ENCODE measurements at places on chromosomes 13 and 19. TPM values are rescaled to one million over a fixed set of nuclear protein-coding genes. Genes with fewer than 3 reads are reported as not detected.

ZNF610 gene
- 5.3 TPM for polyA plus RNA-seq

TEKTIP1 gene
- polyA plus RNA-seq, result 4.9 TPM

GRCh38 chr13:67932991-67933390, 702.9 kb upstream of the PCDH9 start:
- DNase-seq, result no peak

- DNase-seq, result no peak
These were observed 8.0 kb downstream of the TFDP1 start for GRCh38 chr13:113592571-113592970.

- DNase-seq, result no peak
These were observed 19.6 kb downstream of the USP12 start for GRCh38 chr13:27151798-27152599.

KLHL1 gene
- 0.05 TPM for polyA plus RNA-seq

MYBPC2 gene
- 1.8 TPM for polyA plus RNA-seq

DNA sequence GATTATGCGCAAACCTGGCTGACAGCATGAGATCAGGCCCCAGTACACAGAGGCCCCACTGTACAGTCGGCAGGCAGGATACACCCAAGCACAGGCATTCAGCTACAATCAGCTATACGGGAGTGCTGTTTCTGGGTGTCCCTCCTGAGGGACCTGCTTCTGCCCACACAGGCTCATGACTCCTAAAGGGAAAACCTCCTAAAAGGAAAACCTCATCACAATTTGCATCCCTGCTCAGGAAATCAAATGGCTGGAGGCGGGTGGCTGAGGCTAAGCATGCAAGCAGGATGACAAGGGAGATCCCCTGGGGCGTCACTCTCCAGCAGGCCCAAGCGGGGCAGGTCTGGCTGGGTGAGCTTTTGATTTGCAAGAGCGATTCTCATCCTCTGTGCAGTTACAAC, 99.8 kb downstream of the CRYL1 start:
- no peak for DNase-seq

THSD8 gene
- polyA plus RNA-seq, result 4.1 TPM

DNA sequence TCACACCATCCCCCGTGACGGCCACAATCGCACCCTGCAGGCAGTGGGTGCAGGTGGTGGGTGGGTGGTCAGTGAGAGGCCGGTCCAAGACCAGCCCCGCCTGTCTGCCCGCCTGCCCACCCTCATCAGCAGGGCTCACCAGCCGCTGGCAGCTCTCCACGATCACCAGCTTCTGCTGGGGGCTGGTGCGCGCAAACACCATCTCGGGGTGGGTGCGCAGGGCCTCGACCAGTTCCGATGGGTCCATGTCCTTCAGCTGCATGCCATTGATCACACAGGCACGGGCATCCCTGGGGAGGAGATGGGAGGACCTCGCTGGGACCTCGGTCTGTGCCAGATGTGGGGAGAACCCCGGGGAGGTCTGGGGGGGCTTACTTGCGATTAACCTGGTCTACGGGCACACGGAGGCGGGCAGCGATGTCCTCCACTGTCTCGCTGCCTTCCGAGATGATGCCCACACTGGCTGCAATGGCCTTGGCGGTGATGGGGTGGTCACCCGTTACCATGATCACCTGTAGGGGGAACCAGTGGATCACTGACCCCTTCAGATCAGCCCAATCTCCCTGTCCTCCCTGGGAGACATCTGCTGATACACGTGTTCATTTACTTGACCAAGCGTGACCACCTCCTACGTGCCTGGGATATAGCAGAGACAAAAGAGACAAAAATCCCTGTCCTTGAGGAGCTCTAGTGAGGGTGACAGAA, 8.0 kb downstream of the ATP4A start:
- no peak for DNase-seq

DNA sequence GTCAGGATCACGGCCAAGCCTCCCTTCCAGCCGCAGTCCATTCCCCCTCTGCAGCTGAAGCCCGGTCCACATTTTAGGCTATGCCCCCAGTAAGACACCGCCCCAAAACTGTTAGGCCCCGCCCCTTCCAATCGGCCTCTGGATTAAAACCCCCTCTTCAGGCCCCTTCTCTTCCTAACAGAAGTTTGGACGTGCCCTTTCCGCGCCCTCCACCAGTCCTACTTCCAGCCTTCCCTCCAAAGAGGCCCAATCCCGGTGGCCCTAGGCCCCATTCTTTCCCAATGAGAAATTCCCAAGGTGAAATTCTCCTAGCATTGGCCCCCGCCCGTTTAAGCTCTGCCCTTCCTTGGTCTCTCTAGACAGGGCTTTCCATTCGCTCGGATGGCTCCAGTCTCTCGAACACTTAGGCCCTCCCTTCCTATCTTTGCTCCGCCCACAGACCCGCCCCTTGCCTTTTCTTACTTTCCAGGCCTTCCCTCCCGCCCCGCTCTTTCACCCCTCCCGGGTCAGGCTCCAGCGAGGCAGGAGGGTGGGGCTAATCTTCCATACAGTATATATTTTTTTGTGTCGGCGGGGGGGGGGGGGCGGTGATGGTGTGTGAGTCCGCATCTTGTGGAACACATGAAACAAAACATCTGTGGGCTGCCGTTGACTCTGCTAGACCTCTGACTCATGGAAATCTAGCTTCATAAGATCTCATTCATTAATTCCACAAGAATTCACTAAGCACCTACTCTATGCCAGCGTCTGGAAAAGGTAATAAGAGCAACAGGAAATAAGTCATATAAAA, 13.6 kb downstream of the LTBP4 start:
- no peak for DNase-seq

GRCh38 chr13:97979051-97979450, 25.6 kb downstream of the IPO5 start:
- no peak for DNase-seq

DNA sequence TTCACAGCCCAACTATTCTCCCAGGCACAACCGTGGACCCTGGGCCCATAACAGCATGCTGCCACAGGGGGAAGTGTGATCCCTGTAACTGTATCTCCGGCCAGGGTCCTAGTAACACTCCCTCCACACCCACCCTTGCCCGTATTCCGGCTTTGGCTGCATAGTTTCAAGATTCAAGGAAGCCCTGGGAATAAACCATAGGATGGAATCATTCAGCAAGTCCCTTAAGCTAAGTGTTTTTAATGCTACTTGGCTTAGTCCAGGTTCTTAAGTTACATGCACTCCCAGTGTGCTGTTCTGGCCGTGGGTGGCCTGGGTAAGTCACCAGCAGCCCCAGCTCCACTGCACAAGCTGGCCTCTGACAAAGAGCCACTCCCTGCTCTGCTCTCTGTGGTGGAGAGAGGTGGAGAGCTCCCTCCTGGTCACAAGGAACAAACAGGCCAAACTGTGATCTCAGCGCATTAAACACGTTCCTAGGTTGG, 532.4 kb upstream of the SGCG start:
- no peak for DNase-seq

SLAIN1 gene
- 16.3 TPM for polyA plus RNA-seq

- no peak for DNase-seq
These were observed 117.7 kb upstream of the ABCC4 start for GRCh38 chr13:95418946-95419345.

- peak; percentile 83 for DNase-seq
These were observed 607 bp upstream of the ZNF566 start for GRCh38 chr19:36489920-36490415.

DNA sequence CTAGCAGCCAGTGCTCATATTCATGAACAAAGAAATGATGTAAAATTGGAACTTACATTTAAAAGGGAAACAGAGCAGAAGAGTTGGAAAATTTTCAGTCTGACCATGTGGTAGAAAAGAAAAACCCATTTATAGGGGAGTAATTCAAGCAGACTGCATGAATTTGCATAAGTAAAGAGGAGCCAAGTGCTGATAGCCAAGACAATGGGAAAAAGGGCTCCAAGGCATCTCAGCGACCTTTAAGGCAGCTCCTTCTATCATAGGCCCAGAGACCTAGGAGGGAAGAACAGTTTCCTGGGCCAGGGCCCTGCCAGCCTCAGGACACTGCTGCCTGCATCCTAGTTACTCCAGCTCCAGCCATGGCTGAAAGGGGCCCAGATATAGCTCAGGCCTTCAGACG, 7.5 kb downstream of the DNAJC3 start:
- no peak for DNase-seq

SMIM24 gene
- 74.7 TPM for polyA plus RNA-seq

DNA sequence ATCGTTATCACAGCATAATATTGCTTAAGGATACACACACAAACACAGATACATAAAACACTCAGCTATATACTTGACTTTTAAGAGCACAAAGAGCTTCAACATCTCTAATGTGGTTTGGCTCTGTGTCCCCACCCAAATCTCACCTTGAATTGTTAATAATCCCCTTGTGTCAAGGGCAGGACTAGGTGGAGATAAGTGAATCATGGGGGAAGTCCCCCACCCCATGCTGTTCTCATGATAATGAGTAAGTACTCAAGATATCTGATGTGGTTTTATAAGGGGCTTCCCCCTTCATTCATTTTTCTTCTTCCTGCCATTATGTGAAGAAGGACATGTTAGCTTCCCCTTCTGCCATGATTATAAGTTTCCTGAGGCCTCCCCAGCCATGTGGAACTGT, 481.4 kb downstream of the PCDH9 start:
- no peak for DNase-seq

PIK3R2 gene
- 15.1 TPM for polyA plus RNA-seq

- no peak for DNase-seq
These were observed 441.6 kb downstream of the TDRD3 start for GRCh38 chr13:60838581-60838980.

- no peak for DNase-seq
These were observed 3.0 kb downstream of the TOMM40 start for GRCh38 chr19:44894052-44894400.

ATP8B3 gene
- 3.6 TPM for polyA plus RNA-seq

GRCh38 chr19:53942001-53942786, 20.5 kb upstream of the CACNG8 start:
- DNase-seq, result no peak

- DNase-seq, result no peak
These were observed 730 bp downstream of the NRTN start for GRCh38 chr19:5805462-5806132.

DNA sequence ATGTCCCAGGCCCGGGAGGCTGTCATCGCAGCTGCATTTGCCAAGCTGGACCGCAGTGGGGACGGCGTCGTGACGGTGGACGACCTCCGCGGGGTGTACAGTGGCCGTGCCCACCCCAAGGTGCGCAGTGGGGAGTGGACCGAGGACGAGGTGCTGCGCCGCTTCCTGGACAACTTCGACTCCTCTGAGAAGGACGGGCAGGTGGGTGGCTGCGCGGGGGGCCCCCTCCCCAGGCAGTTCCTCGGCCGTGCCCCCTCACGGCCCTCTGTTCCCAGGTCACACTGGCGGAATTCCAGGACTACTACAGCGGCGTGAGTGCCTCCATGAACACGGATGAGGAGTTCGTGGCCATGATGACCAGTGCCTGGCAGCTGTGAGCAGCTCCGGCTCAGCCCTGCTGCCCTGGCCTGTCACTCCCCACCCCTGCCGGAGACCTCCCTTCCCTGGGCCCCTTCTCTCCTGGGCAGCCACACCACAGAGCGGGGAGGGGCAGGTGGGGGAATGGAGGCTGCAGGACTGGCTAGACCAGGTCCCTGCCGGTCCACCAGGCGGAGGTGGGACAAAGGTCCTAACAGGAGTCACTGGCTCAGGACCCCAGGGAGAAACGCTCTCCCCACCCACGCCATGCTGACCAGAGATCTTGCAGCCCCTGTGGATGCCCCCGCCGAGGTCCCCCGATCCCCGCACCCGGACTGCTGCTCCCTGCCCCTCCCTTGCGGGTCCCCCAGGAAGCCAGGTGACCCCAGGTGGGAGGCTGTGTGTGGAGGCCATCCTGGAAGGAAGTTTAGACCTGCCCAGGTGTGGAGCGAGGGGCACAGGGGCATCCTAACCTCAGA, 1.1 kb downstream of the CAPS start:
- no peak for DNase-seq

DNA sequence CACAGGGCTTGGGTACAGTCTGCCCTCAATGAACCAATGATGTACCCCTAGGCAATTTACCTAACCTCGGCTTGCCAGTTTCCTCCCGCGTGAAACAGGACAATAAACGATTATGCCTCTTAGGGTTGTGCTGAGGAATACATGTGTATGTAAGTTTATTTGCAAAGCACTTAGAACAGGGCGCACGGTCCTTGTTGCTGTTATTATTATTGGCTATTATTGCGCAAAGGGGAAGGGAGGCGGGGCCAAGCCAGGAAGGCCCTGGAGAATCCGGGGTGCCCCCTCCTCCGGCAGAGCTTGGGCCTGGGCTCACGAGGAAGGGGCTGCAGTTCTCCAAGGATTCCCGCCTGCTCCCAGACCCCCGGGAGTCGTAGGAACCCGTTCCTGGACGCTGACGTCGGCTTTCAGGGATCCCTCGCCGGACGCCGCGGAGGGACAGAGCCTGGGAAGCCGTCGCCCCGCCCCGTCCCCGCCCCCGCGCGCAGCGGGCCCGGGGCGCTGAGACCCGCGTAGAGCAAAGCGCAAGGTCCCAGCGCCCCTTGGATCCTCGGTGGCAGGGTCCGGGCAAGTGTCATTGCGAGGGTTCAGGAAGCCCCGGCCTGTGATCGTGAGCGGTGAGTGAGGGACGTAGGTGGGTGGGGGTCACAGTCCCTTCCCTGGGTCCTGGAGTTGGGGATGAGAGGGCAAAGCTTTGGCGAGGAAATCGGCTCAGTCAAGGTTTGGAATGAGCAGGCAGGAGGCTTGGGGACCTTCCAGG, at the start of gene TMEM91:
Gene TMEM91, plus strand, starts transcription at position 293 of the 757 bp plus-strand sequence. CDS start 1,777 bp downstream, outside the sequence.
- DNase-seq, result no peak

DNA sequence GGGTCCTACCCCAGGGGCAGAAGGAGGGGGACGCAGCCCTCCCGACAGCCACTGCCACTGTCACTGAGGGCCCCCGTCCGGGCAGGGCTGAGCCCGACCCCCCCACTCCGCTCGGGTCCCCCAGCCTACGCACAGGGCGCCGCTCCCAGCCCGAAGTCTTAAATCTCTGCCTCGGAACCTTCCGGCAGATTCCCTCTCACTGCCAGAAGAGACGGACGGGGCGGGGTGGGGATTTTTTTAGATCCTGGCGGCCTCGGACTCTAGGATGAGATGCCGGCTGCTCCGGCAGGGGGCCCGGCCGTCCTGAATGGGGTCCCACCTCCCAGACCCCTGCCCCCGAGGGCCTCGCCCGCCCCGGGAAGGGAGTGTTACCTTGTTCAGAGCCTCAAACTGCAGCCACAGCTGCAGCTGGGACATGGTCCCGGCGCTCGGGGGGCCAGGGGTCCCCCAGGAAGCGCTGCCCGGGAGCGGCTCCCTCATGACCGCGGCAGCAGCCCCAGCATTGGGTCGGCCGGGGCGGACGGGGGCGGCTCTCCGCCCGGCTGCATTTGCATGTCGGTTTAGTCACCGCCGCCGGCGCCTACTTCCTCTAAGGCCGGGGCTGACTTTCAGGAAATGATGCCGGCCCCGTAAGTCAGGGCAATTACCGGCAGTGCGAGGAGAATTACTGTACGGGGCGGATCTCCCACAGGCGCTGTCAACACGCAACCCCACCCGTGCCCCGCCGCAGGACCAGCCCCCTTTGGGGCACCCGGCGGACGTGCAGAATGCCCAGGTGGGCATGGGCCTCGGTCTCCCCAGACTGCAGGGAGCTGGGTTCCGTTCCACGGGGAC, 28.1 kb downstream of the GPX4 start:
- DNase-seq, result no peak

LYPD5 gene
- polyA plus RNA-seq, result 3.2 TPM

- DNase-seq, result no peak
These were observed 275.2 kb upstream of the GPC6 start for GRCh38 chr13:92951273-92951890.
